ENCODE measurements at places on chromosomes 5 and 9.

- no peak for DNase-seq
Measured at GRCh38 chr5:172959824-172960799, 888 bp downstream of the RPL26L1 start.

DNA sequence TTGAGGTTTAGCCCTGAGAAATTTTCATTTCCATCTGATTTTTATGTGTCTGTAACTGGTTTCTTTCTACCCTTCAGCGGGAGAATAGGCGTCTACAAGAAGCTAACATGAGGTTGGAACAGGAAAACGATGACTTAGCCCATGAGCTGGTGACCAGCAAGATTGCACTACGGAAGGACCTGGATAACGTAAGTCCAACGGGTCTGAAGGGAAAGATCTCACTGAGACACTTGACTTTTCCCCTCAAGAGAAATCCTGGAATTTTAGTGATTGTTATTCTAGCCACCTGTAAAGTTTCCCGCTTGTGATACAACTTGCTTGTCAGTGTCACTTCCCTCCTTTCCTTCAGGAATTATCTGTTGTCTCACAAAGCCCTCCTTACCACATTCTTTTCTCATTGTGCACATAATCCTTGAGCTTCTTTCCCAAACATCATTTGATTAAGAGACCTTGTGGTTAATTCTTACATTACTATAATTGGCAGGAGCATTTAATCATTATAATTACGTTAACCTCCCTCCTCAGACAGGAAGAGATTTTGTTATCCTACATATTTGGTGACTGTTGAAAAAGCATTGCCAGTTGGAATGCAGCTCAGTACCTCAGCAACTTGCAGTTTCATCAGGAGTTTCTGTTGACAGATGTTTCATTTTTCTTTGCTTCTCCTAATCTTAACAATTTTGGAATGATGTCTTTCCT, 56.9 kb downstream of the GPR21 start:
- DNase-seq: no peak

DNA sequence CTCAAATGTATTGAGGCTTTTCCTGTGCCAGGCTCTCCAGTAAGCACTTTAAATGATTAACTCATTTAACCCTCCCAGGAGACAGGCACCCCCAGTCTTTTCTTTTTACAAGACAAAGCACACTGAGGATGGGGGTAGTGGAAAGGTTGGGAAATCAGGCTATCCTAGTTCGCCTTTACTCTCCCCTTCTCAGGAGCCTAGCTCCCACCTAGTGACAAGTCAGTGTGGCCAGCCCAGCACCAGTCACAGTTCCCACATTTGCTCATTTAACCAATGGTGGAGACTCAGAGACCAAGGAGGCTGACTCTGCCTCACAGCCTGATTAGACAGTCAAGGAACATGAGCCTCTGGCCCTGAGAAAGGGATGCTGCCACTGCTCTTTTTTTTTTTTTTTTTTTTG, 3.5 kb downstream of the ALDH7A1 start:
- DNase-seq: no peak

DNA sequence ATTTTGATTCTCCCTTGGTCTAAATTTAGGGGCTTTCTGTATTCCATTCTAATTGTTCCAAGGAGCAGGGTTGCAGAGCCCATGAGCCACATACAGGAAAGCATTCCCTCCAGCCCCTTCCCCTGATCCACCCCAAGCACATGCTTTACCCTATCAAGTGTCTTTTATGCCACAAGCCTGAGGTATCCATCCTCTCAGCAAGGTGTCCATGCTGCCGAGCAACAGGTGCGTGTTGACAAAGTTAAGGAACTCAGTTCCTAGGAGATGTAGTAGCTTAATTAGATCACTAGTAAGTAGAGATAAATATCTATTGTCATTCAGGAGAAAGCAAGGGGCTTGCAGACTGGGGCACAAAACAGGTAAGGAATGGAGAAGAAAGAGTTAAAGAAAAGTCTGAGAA, 57.8 kb downstream of the FEM1C start:
- DNase-seq: no peak

- DNase-seq: no peak
Measured at GRCh38 chr9:75238311-75238976, 150.1 kb downstream of the OSTF1 start.

DNA sequence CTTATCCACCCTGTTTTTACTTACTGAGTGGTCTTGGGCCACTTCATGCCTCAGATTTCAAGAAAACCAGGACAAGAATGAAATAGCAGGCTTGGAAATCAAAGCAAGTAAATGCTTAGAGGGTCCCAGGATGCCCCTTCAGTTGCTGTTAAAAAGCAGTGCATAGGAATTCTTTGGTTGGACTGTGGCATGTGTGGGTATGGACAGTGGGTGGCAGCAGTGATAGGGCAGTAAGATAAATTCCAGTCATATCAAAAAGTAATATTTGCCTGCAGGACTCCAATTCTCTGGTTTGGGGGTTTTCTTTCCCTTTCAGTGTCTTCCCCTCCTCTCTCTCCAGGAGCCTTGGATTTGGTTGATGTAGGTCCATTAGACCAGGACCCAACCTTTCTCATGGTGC, 306.7 kb upstream of the CLINT1 start:
- no peak for DNase-seq

GRCh38 chr9:75672478-75672877, 218.0 kb upstream of the PCSK5 start:
- no peak for DNase-seq

GRCh38 chr9:2153630-2154217, 138.6 kb downstream of the SMARCA2 start:
- no peak for DNase-seq

- DNase-seq: no peak
Measured at GRCh38 chr5:63923914-63924313, 38.3 kb downstream of the HTR1A start.

DNA sequence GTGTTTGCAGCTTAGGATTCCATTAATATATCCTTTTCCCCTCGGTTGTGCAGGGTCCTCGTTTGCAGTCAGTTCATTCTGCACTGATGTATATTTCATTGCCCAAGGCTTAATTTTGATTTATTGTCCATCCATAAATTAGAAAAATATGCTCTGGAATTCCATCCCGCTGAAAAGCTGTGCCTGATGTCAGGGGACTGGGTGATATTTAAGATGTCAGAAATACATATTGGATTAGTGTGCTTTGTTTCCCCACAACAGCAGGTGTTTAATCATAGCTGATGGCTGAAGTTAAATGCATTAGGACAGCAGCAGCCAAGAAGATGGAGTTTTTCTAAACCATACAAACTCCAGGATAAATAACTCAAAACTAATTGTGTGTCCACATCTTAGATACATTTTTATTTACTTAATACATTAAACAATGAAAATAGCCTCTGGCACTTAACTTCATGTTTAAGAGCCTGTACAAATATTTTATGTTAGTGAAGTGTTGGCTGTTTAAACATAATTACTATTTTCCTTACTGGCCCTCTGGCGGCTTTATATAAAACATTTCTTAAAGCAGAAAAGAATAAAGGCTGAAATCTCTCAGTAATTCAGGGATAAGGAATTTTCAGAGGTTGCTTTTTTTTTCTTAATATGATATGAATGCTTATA, 170.4 kb upstream of the TBCA start:
- DNase-seq: no peak

- no peak for DNase-seq
Measured at GRCh38 chr5:79564798-79565279, 47.4 kb upstream of the TENT2 start.

DNA sequence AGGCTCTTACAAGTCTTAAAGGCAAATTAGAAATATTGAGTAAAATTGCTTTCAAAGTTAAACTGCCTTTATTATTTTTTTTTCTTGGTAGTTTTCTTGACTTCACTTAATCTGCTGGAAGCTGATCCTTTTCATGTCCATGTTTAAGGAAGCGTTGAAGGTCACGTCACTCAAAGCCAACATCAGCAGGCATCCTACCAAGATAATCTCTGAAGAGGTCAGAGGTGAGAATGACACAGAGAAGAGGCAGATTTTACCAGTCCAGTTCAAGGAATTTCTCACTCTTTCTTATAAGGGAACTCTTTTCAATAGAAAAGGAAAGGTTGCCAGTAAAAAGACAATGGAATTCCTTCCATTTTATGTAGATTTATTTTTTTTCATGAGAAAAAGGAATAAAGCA, 259.8 kb downstream of the ANXA1 start:
- DNase-seq: no peak

DNA sequence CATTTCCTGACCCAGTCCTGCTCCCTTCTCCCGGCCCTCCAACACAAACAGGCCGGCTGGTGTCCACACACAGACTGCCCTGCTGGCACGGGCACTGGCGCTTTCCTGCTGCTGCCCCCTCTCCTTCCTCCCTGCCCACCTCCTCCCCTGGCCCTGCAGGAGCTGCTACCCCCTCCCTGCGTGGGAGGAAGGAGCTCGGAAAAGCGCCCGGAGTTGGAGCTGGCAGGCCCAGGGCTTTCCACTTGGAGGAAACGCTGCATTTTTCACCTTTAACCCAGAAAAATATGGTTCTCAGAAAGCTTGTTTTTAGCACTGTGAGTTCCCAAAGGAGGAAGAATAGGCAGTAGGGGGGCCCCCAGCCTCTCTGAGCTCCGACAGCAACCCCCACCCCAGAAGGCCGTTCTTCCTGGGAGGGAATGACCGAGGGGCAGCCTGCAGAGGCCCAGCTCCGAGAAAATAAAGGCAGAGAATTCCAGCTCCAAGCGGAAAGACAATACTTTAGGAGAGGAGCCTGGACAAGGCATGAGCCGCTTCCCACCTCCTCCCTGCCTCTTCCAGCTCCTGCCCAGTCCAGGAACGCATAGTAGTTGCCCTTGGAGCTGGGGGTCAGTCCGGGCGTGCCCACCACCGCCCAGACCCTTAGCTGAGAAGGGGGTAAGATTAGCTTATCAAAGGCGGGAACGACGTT, 88.9 kb downstream of the LIFR start:
- DNase-seq: no peak

DNA sequence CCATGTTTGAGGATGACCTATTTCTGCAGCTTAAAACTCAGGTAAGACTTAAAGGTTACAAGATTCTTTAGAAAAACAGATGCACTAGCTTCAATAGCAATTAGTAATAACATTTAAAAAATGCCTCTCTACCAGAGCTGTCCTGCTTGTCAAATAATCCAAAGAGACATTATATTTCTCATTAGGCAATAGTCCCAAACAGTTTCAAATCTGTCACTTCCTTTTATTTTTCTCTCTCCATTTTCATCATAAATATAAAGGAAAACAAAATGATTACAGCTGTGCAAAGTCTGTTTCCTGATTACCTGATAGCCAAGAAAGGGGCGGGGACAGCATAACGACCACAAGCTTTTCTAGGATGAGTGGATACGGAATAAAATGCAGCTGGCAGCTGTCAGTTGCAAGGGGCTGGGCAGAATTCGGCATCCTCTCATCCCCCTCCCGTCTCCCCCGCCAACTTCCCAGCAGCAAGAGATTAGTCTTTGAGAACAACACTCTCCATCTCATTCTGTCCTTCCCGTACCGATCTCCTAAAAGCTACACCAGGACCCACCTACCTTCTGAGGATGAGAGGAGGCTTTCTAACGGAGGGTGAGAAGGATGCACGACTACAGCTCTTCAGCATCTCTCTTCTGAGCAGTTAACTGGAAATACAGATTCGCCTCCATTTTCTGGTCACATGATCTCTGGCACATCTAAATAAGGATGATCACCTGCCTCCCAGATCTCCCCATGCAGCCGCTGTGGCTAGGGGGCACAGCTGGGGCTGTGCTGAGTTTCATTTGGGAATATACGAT, 72.5 kb upstream of the PCA3 start:
- no peak for DNase-seq

- no peak for DNase-seq
Measured at GRCh38 chr5:151338734-151339133, 8.6 kb downstream of the SLC36A2 start.

- no peak for DNase-seq
Measured at GRCh38 chr5:133996683-133997252, 8.0 kb downstream of the VDAC1 start.

- DNase-seq: no peak
Measured at GRCh38 chr5:158212917-158213316, 354.0 kb upstream of the CLINT1 start.

- peak; percentile 73 for DNase-seq
Measured at GRCh38 chr5:60843936-60844905, at the start of gene ELOVL7. Gene ELOVL7, minus strand, starts transcription at chr5:60844269. Its CDS starts 56,872 bp downstream, at chr5:60787397.

All from posterior cingulate gyrus (tissue), 11 donors.